ENCODE measurements at places on chromosomes 7 and 10.

- no peak for DNase-seq
Observed at GRCh38 chr10:130135676-130136225, 440 bp upstream of the GLRX3 start.

GRCh38 chr7:22931011-22931410 is 82.9 kb downstream of the HYCC1 start:
- DNase-seq, result no peak

DNA sequence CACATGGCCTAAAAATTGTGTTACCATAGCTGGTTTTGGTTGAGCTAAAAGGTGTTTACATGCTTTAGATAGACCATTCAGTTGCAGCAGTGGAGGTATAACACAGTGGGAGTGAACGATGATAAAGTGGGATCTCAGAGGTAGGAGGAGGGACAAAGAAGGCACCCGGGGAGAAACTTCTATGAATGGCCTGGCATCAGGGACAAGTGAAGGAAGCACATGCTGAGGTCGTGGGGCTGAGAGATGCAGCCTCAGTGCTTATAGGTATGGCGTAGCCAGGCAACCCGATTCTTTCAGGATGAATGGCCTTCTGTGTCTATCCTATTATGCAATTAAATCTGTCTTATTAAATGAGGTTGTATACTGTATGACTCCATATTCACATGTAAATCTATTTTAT is 3.9 kb upstream of the CDK6 start:
- DNase-seq, result no peak

DNA sequence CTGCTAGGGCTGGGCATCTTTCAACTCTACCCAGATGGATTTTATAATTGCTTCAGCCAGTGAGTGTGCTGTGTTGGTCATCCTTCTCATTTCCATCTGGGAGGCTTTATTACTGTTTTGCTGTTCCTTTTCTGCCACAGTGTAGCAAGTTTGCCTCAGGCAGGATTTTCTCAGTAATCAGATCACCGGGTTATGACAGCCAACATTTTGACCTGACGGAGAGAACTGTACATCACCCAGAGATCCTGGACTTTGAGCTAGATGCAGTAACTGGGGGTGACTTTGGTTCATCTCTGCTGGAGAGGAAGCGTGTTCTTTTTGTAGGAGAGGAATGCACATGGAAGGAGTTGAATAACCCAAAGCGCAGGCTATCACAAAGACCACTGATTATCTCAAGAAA is 111.8 kb upstream of the AGR3 start:
- DNase-seq, result no peak

GRCh38 chr7:36490419-36490830 is 100.8 kb downstream of the ANLN start:
- no peak for DNase-seq

DNA sequence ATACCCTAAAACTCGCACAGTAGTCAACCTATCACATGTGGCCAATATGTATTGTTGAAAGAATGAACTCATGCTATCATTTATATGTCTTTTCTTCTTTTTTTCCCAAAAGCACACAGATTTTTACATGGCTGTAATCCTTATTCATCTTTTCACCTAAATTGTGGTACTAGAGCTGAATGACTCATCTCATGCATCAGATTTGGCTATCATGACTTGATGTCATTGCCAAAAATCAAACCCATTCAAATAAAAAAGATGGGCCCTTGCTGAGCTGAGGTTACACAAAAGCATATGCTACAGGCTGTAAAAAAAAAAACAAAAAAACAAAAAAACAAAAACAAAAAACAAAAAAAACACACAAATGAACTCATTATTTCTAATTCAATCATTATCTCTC is 3.3 kb upstream of the LMOD2 start:
- DNase-seq, result no peak

- no peak for DNase-seq
Observed at GRCh38 chr10:3786295-3787015, 1.4 kb upstream of the KLF6 start.

GRCh38 chr10:15300697-15301096 is 70.4 kb downstream of the FAM171A1 start:
- no peak for DNase-seq

DNA sequence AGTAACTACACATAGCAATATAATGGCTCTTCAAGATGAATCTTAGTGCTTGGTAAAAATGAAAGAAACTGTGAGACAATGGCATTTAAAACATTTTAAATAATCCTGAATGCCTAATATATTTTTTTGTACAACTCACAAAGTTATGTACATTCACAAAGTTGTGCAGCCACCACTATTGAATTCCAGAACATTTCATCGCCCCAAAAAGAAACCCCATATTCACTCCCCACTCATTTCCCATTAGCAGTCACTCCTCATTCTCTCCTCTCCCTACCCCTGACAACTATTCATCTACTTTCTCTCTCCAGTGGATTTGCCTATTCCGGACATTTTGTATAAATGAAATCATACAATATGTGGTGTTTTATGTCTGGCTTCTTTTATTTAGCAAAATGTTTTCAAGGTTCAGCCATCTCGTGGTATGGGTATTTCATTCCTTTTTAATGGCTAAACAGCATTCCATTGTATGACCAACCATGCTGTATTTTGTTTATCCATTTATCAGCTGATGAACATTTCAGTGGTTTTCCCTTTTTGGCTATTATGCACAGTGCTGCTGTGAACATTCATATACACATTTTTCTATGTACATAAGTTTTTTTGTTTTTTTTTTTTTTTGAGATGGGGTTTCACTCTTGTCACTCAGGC is 34.7 kb downstream of the ENTPD7 start:
- no peak for DNase-seq

GRCh38 chr7:22406715-22407114 is 49.8 kb upstream of the RAPGEF5 start:
- no peak for DNase-seq

- DNase-seq, result no peak
Observed at GRCh38 chr7:139613971-139614411, 90.5 kb downstream of the CLEC2L start.

DNA sequence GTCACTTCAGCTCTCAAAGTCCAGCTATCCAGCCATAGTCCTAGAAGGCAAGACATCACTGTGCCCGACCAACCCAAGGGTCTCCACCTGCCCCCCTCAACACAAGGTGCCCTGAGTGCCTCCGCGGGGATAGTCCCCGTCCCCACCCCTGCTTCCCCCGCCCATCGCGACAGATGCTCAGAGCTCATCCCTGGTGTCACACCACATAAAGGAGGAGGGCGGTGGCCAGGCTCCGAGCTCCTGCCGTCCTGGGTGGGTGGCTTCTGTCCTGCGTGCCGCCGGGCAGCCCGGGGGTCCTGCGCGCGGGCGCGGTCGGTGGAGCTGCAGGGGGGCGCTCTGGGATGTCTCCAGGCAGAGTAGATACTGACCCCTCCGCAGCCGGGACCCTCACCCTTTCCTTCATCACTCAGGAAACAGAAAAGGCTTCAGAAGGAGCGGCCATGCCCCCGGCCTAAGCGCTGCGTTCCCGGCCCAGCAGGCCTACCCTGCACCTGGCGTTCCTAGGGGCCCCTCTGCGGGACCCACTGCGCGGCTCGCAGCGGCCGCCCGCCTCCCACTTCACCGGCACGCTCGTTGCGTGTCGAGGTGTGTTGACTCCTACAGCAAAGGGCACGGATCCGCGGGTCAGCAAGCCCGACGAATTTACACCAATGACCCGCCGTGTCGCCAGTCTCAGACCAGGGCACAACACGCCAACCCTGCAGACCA is 53.4 kb downstream of the ALOX5 start:
- DNase-seq, result no peak

- DNase-seq, result no peak
Observed at GRCh38 chr10:927131-927530, 4.4 kb downstream of the LARP4B start.

GRCh38 chr10:106086391-106086790 is 1078.1 kb downstream of the SORCS1 start:
- no peak for DNase-seq

DNA sequence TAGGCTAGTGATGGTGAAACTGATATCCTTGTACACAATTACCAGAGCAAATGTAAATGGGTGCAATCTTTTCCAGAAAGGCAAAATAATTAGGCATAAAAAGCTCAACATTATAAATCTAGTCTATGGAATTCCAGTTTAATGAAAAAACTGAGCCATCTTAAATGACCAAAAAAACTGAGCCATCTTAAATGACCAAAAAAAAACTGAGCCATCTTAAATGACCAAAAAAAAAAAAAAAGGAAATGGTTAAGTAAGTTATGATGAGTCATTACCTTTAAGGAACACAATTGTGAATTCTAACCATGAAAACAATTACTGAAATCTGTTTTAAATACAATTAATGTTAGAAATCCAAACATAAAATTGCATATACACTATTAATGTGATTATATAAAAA is 25.3 kb downstream of the USP6NL start:
- DNase-seq, result no peak

- DNase-seq, result no peak
Observed at GRCh38 chr10:201328-201771, 66.1 kb downstream of the ZMYND11 start.

DNA sequence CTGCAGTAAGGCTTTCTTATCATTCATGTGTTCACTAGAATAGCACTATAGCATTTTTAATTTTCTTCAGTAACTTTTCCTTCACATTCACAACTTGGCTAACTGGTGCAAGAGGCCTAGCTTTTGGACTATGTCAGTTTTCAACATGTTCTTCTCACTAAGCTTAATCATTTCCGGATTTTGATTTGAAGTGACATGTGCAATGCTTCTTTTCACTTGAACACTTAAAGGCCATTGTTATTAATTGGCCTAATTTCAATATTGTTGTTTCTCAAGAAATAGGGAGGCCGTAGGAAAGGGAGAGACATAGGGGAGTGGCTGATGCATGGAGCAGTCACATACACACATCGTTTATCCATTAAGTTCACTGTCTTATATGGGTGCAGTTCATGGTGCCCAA is 151.2 kb upstream of the NFE2L3 start:
- DNase-seq, result no peak

DNA sequence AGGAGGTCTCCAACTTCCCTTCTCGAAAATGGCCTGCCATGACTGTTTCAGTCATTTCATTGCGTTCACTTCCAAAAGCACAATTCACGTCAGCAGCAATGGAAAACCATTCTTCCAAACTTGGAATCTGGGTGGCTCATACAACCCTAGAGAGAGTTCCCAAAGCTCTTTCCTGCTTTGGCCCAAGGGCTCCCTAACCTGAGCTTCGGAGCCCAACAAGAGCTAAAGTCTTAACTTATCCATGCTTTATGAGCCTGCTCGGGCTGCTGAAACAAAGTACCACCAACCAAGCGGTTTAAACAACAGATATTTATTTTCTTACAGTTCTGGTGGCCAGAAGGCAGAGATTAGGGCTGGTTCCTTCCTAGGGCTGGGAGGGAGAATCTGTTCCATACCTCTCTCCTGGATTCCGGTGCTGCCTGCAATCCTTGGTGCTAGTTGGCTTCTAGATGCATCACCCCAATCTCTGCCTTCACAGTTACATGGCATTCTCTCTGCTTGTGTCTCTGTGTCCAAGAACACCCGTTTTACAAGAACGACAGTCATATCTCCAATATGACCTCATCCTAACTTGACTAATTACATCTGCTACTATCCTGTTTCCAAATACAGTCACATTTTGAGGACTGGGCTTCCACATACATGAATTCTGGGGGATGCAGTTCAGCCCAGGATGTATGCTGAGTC is 33.5 kb downstream of the CAMK2B start:
- no peak for DNase-seq

- DNase-seq, result peak; percentile 32
Observed at GRCh38 chr10:74827045-74827441, 643 bp downstream of the KAT6B start.

GRCh38 chr7:137304624-137305235 is 38.8 kb downstream of the PTN start:
- DNase-seq, result no peak

DNA sequence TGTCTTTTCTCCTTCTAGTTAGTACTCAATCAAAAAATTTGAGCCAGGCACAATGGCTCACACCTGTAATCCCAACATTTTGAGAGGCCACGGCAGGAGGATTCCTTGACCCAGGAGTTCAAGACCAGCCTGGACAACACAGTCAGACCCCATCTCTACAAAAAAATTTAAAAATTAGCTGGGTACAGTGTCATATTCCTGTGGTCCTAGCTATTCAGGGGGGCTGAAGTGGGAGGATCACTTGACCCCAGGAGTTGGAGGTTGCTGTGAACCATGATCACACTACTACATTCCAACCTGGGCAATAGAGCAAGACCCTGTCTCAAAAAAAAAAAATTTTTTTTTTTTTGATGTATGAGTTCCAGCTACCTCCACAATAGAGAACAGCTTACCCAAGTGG is 57.8 kb downstream of the SKIDA1 start:
- DNase-seq, result no peak

DNA sequence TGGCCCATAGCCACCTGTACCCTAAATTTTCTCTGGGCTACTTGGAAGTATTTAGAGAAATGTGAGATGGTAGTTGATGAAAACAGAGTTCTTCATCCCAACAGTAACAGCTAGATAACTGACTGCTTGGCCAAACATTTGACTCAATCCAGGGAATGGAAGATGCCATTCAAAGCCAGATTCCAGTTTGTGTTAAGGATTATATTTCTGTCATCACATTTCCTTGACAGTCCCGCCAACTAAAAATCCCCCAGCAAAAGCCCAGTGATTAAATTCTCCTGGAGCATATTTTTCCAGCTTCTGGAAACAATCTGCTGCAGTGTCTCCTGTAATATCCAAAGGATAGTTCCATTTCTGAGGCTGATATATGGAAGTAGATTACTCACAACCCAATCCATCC is 45.4 kb upstream of the PTN start:
- DNase-seq, result no peak

- no peak for DNase-seq
Observed at GRCh38 chr7:16350634-16351033, 70.7 kb downstream of the CRPPA start.

DNA sequence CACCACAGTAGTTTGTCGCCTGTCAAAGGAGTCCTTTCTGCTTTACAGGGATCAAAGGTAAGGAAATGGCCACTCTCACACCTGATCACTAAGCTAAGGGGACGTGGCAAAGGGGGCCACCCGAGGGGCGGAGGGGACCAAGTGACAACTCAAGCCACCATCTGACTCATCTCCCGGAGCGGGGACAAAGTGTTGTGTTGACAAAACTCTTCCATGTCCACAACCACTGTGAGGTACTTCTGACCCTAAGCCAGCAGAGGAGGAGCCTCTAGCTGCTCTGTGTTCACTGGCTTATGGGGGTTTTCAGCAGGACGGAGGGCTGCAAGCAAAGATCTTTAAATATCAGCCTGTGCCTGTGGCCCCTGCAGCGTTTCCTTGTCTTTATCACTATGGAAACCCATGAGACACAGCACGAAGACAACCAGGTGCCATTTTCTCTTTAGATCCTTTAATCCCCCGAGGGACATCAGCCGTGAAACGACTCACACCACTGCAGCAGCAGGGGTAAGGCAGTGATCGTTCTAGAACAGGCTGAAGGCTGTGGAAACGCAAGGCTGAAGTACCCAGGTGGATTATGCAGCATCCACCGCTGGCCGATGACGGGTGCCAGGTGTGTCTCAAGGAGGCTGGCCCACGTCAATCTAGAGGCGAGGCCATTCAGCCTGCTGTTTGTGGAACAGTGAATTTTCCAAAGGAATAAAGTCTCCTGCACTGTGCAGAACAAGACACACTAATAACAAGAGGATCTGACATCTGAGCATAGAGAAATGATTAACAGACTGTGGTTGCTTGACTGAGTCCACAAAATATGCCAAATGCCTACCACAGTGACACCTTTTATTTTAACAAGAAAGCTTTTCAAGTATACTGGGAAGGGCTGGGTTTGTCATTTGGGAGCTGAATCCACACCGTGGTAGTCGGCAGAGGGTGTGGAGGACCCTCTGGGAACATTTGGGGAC is 26.6 kb upstream of the DDC start:
- DNase-seq, result no peak

GRCh38 chr10:120005207-120006201 is 113.0 kb downstream of the SEC23IP start:
- no peak for DNase-seq

GRCh38 chr7:18364396-18364795 is 131.2 kb upstream of the HDAC9 start:
- no peak for DNase-seq

Data from GM12892 (cell line).